ENCODE measurements at places on chromosomes 4 and X.

DNA sequence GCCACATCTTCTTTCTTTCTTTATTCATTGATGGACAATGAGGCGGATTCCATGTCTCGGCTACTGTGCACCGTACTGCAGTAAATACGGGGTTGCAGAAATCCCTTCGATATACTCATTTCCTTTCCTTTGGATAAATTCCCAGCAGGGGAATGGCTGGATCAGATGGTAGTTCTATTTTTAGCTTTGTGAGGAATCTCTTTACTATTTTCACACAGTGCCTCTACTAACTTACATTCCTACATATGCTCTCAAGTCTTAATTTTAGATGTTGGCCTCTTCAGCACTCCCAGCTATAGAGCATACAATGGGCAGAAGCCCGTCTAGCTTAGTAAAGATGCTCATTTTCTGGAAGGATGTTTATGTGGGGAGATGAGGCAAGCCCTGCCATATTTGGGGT, 317.4 kb downstream of the ASMT start:
- no peak for DNase-seq

DNA sequence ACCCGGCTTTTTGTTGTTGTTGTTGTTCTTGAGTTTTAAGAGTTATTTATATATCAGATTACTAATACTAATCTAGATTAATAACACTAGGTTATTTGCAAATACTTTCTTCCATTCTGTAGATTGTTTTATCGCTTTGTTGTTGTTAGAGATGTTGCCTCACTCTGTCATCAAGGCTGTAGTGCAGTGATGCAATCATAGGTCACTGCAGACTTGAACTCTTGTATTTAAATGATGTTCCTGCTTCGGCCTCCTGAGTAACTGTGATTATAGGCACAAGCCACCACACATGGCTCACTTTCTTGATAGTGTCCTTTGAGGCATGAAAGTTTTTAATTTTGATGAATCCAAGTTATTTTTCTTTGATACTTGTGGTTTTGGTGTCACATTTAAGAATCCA, 129.0 kb downstream of the VSIG4 start:
- DNase-seq = no peak

DNA sequence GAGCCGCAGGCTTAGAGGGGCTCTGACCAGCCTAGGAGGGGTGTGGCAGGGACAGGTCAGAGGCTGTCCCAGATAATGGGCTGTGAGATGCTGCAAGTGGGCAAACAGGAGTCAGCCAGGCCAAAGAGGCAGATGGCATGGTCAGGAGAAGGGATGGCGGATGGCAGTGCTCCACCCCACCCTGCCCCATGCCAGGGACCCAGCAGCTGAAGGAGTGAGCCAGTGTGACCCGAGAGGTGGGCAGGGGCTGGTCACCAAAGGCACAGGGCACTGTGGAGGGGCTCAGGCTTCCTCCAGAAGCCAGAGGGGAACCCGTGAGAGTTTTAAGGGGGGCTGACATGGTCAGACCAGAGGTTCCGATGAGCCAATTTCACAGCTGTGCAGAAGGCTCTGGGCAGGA, 96.9 kb downstream of the WFS1 start:
- DNase-seq = no peak

- DNase-seq = no peak
Observed at GRCh38 chr4:87005369-87005689, 70.5 kb downstream of the AFF1 start.

- no peak for DNase-seq
Observed at GRCh38 chr4:163624727-163625126, 130.2 kb downstream of the TMA16 start.

Measured in stimulated activated CD4-positive, alpha-beta T cell treated with anti-CD3 and anti-CD28 coated beads, Interleukin-15, amount 100 ng/mL, for 1 hour (primary cell).